T-helper 1 cell (primary cell): ENCODE measurements at places on chromosomes 3 and 15.

- DNase-seq: no peak
These were observed 65.8 kb downstream of the EXOG start for GRCh38 chr3:38561746-38562466.

DNA sequence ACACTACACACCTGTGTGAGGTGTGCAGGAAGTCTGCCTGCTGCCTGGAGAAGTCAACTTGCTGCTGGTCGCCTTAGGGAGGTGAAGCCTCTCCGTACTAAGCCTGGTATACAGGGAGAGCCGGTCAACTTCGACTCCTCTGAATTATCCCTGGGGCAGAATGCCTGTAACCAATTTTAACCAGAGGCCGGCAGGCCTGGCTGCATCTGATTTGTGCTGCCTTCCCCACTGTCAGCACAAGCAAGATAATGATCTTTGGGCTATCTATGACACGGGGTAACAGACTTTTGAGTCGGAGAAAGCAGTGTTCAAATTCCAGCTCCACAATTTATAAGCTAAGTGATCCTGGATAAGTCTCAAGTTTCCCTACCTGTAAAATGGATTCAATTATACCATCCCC lies 42.3 kb downstream of the MAGEF1 start:
- no peak for DNase-seq

DNA sequence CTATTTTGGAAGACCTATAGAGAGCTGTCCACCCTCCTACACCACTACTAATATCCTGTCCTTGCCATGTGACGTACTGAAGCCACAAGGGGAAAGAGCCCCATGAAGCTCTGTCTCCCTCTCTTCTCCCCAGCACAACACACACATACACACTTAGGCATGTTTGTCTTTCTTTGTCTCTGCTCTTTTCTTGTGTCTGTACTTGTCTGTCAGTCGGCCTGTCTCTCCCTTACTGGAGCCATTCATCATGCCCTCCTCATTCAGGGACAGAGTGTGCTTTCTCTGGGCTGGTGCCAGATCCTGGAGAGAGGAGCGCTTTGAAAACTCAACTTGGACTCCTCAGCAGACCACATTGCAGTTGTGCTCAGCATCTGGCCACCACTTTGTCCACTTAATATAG lies 47.6 kb downstream of the PSMD6 start:
- DNase-seq: no peak

DNA sequence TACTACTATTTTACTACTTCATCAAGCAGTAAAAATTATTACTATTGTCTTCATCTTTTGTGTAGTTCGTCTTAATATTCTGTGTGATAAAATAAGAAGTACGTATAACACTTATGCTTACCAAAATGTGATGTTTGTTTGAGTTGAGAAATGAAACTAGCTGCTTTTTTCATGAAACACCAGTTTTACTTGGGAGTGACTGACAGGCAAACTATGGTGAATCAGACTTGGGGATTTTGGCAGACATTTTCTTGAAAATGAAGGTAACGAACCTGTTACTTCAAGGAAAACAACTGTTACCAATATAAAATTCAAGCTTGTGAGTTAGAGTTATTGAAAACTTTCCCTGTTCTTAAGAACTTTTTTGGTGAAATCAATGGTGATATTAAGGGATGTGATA lies 10.3 kb downstream of the U2SURP start:
- no peak for DNase-seq

DNA sequence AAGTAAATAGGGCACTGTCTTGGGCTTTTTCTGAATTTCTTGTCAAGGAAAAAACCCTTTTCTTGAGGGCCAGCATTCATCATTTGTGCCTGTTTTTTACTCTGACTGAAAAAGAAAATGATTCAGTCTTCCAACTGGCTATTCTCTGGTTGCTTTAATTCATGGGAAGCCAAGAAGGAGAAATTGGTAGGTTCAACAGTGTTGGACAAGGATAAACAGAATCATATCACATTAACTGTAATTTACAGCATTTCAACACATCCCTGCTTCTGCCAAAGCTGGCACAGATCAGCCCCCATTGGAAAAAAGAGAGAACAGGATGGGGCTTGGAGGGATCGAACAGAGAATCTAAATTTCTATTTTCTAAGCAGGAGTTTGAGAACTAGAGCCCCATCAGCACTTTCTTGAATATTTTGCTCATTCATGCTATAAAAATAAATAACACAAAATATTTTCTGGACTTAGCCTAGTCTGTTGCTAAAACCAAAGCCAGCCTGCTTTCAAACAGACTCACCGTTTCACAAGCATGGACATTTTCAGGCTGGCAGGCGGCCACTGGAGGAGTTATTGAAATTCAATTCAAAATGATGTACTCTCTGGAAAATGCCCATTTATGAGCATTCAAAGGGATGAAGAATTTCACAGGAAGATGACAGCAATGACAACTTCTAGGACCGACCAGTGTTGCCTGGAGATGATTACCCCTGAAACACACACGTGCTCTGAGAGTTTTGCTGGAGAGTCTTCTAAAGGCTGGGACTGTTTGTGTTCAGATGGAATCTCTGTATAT lies 181.2 kb downstream of the WNT5A start:
- DNase-seq: no peak
